GM23248 (cell line): ENCODE measurements at places on chromosomes 3 and 15. TPM values are rescaled to one million over a fixed set of nuclear protein-coding genes. Genes with fewer than 3 reads are reported as not detected.

DNA sequence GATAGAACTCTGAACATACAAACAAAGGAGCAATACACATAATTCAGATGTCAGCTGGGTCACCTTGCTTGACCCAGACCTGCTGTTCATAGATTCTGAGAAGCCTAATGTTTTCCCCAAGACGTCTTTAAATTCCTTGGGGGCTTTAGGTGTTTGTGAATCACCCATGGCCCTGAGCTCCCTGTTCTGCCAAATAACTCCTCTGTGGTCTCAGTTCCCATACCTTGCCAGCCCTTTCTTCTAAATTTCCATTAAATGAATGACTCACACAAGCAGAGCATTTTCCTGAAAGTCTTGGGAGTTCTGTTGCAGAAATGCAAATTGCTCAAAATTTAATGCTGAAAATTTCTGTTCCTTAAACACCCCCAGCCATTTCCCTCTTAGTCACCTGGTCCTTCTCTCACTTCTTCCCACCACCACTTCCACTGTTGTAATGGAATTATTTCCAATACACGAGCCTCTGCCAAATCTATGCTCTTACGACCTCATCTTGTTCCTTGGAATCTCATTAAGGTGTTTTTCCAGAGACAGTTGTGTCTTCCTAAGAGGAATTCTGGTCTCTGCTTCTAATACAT, 33.4 kb upstream of the PSMD6 start:
- H3K4me1 ChIP-seq, result peaks cover 11% of the 10 kb centered on the region
- peak; percentile 60 for DNase-seq
- H3K36me3 ChIP-seq, result no peaks in the 10 kb centered on the region
- H3K4me3 ChIP-seq, result no peak overlapping the region
- no peak overlapping the region for H3K27ac ChIP-seq

- no peak for DNase-seq
- peaks cover 8% of the 10 kb centered on the region; the same call in 1 of the 2 replicates for H3K36me3 ChIP-seq
- H3K4me3 ChIP-seq, result no peak overlapping the region
- H3K27ac ChIP-seq, result no peak overlapping the region
- H3K4me1 ChIP-seq, result peaks cover 14% of the 10 kb centered on the region
- no peaks in the 10 kb centered on the region for H3K27me3 ChIP-seq
Measured at GRCh38 chr3:123119802-123120201, 53.0 kb downstream of the PDIA5 start.

- no peaks in the 10 kb centered on the region for H3K36me3 ChIP-seq
- no peaks in the 10 kb centered on the region for H3K27me3 ChIP-seq
- peak overlapping the region; percentile 52 for H3K4me3 ChIP-seq
- peak overlapping the region; percentile 67 for H3K27ac ChIP-seq
Measured at GRCh38 chr3:177597311-177598096, 400.2 kb upstream of the TBL1XR1 start.

GRCh38 chr15:65331811-65332210, 27.3 kb downstream of the RNU5B-1 start:
- H3K4me3 ChIP-seq, result no peak overlapping the region
- H3K36me3 ChIP-seq, result no peaks in the 10 kb centered on the region
- peaks cover 10% of the 10 kb centered on the region for H3K27me3 ChIP-seq
- no peak overlapping the region for H3K27ac ChIP-seq
- DNase-seq, result no peak
- no peaks in the 10 kb centered on the region for H3K4me1 ChIP-seq

DNA sequence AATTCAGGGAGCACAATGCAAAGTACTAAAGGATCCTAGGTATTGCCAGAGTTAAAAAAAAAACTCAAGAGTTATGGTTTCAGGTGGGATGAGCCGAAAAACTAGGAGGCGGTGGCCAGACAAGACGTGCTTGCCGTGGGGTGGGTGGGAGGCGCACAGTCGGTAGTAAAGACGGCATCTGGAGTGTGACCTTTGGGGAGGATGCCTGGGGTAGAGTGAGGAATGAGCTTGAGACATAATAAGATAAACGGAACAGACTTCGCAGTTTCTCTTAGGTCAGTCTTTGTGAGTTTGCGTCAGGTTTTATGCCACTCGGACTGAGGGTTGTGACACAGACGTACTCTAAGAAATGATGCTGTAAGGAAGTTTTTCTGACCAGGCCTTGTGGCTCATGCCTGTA, 139.6 kb downstream of the LRRK1 start:
- no peak overlapping the region for H3K27ac ChIP-seq
- H3K36me3 ChIP-seq, result no peaks in the 10 kb centered on the region; the same call in 1 of the 2 replicates
- H3K4me1 ChIP-seq, result no peaks in the 10 kb centered on the region
- H3K4me3 ChIP-seq, result no peak overlapping the region
- H3K27me3 ChIP-seq, result no peaks in the 10 kb centered on the region

Gene SCG5
- total RNA-seq, result 16.2 and 26.1 TPM in 2 replicates

GRCh38 chr3:77772459-77772858, 732.6 kb downstream of the ROBO2 start:
- no peak overlapping the region for H3K27ac ChIP-seq
- no peaks in the 10 kb centered on the region for H3K4me1 ChIP-seq
- no peaks in the 10 kb centered on the region for H3K36me3 ChIP-seq
- no peaks in the 10 kb centered on the region for H3K27me3 ChIP-seq
- no peak overlapping the region for H3K4me3 ChIP-seq

DNA sequence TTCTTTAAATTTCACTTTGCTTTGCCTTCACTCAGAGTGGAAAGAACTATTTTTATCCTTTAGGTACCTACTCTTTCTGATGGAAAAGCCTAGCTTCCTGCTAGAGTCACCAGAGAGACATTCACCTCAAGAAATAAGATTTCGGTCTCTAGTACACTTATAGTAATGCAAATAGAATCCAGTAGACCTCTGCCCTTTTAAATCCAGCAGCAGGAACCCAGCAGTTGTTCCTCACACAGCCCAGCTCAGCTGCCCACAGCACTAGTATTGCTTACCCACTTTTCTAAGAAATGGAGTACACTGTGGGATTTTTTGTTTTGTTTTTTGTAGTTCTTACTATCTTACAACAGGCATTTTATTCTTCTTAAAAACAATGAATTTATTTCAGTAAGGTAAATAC, 497.0 kb upstream of the CCDC54 start:
- no peaks in the 10 kb centered on the region for H3K36me3 ChIP-seq
- H3K4me3 ChIP-seq, result no peak overlapping the region
- H3K4me1 ChIP-seq, result no peaks in the 10 kb centered on the region
- no peaks in the 10 kb centered on the region for H3K27me3 ChIP-seq

Gene HCLS1
- 28.6 and 29.8 TPM in 2 replicates for total RNA-seq

DNA sequence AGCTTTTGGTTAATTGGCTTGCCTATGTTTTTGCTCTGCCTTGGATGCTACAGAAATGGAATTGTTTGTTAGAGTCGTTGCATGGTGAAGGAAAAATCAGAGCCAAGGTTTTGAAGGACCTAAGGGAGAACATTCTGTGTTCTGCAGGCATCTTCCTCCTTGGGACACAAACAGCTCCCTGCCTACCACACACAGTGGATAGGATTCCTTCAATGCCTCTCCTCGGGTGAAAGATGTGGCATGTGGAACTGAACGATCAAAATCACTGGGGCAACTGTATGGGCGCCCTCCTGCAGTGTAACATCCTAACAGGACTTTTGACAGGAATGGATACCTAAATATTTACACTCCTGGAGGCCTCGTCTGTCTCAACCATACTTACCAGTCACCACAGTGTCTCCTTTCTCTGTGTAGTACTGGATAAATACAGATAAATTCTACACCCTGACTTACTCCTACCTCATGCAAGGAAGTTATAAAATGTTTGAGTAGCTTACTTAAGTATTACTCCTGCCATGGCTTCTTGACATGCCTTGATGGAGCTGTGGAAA, 100.6 kb downstream of the LPP start:
- H3K27ac ChIP-seq, result no peak overlapping the region
- no peaks in the 10 kb centered on the region for H3K4me1 ChIP-seq
- no peak overlapping the region for H3K4me3 ChIP-seq
- H3K36me3 ChIP-seq, result no peaks in the 10 kb centered on the region
- no peaks in the 10 kb centered on the region for H3K27me3 ChIP-seq
- DNase-seq, result no peak

Gene ZBTB20
- total RNA-seq, result 6.3 and 9.2 TPM in 2 replicates

GRCh38 chr3:112381673-112382542, 49.0 kb downstream of the CD200 start:
- no peak for DNase-seq
- no peak overlapping the region for H3K27ac ChIP-seq
- no peak overlapping the region for H3K4me3 ChIP-seq
- H3K36me3 ChIP-seq, result no peaks in the 10 kb centered on the region
- no peaks in the 10 kb centered on the region for H3K27me3 ChIP-seq

Gene KLHL40
- not detected in 2 replicates for total RNA-seq

DNA sequence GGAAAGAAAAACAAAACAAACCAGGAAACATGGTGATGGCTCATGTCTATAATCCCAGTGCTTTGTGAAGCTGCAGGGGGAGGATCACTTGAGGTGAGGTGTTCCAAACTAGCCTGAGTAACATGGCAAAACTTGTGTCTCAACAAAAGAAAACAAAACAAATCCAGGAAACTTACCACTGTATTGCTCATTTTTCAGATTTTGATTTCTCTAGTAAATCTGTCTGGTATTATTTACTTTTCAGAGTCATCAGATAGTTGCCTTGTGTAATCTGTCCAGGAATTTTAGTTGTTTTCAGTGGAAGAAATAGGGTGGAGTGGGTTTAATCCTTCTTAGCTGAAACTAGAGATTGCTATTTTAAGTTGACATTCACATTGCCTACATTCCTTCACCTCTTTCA, 91.8 kb upstream of the ALCAM start:
- peak overlapping the region; percentile 49 for H3K27ac ChIP-seq
- peak; percentile 70 for DNase-seq
- H3K4me3 ChIP-seq, result 0 out of 2 replicates have a peak overlapping the region, but pooled peaks have one; percentile 1
- no peaks in the 10 kb centered on the region for H3K36me3 ChIP-seq

Gene RPUSD3
- 32.6 and 39.8 TPM in 2 replicates for total RNA-seq

Gene AGBL1
- total RNA-seq, result not detected in 2 replicates

- no peaks in the 10 kb centered on the region for H3K27me3 ChIP-seq
- H3K4me3 ChIP-seq, result no peak overlapping the region
- H3K4me1 ChIP-seq, result no peaks in the 10 kb centered on the region
- no peak for DNase-seq
- H3K27ac ChIP-seq, result no peak overlapping the region
Measured at GRCh38 chr3:173429527-173429926, 32.0 kb downstream of the NLGN1 start.

Gene CATSPER2
- total RNA-seq, result 0.38 TPM in 1 of 2 replicates, not detected in the other

DNA sequence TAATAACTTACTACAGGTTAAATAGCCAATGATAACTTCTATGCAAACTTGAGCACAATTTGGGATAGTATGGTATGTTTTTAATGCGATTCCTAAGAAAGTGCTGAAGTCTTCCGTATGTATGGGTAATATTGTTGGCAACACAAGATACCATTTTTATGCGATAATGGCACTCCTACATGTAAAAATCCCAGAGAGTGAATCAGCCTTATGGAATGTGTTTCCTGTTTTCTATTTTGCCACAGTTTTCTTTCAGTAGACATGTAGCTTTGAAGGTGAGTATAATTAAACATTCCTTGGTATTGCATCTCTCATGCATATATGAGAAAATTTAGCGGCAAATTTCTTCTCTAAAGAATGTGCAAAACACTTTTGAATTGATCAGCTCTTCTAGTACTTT, 396.8 kb upstream of the AZI2 start:
- DNase-seq, result peak; percentile 8
- no peaks in the 10 kb centered on the region for H3K36me3 ChIP-seq
- H3K27me3 ChIP-seq, result no peaks in the 10 kb centered on the region
- H3K4me1 ChIP-seq, result peaks cover 13% of the 10 kb centered on the region
- no peak overlapping the region for H3K4me3 ChIP-seq

- H3K4me3 ChIP-seq, result no peak overlapping the region
- no peak overlapping the region for H3K27ac ChIP-seq
- no peaks in the 10 kb centered on the region for H3K27me3 ChIP-seq
- peak; percentile 61 for DNase-seq
Measured at GRCh38 chr3:25849641-25850385, 59.9 kb downstream of the OXSM start.

Gene ISL2
- 2.2 and 2.8 TPM in 2 replicates for total RNA-seq

DNA sequence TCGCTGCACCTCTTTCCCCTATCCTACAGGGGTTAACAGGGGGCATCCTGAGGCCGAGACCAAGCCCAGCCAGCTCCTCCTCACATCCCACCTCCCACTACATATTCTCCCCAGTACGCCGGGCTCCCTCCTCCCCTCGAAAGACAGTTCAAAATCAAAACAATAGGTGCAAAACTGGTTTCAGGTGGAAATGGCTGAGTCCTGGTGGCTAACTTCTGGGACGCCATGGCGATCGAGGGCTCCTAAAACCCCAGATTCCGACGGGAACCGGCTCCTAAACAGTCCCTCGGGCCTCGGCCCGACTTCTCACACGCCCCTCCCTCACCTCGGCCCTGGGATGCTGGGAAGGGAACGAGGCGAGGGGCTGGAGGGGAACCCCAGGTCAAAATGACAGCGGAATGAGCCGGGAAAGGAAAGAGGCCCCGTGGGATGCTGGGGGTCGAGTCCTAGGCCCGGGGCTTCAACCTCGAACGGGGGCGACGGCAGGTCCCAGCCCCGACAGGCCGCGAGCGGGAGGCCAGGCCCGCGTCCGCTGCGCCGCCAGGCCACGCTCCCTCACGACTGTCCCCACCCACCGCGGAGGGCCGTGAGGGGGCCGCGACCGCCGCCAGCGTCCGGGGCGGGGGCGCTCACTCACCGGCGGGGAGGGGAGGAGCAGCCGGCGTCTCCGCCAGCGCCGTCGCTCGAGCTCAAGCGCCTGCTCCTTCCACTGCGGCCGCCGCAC, 492 bp downstream of the TMCC1 start:
- peaks cover 27% of the 10 kb centered on the region for H3K4me1 ChIP-seq
- H3K4me3 ChIP-seq, result peak overlapping the region; percentile 98
- H3K27ac ChIP-seq, result peak overlapping the region; percentile 42
- no peaks in the 10 kb centered on the region for H3K36me3 ChIP-seq

- no peak overlapping the region for H3K4me3 ChIP-seq
- peaks cover 20% of the 10 kb centered on the region for H3K4me1 ChIP-seq
- H3K27me3 ChIP-seq, result no peaks in the 10 kb centered on the region
- peaks cover 35% of the 10 kb centered on the region for H3K36me3 ChIP-seq
- DNase-seq, result no peak
Measured at GRCh38 chr3:170863816-170864215, 6.2 kb downstream of the RPL22L1 start.

Gene HIGD2B
- total RNA-seq, result not detected in 2 replicates

DNA sequence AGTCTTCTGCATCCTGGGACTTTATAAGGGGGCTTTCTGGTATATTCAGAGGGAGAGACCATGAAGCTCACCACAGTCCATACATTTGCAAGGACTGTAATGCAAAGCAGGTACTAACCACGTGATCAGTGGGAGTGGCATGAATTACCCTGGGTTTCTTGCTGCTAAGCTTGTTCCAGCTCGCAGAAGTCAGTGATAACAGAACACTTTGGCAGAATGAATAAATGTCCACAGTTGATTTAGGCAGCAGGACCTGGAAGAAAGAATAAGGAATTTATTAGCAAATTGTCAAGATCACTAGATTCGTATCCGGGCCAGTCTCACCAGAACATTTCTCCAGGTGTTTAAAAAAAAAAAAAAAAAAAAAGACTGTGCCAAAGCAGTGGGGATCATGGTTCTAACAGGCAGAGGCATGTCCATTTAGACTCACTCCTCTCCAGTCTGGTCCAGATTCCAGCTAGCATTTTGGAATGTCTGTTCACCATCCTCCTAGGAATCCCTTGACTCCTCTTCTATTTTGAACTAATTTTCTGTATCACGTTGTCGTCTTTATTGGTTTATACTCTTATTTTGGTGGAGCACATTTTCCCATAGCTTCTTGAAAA, 24.5 kb downstream of the HHLA2 start:
- no peaks in the 10 kb centered on the region for H3K4me1 ChIP-seq
- H3K36me3 ChIP-seq, result no peaks in the 10 kb centered on the region
- no peak for DNase-seq
- no peaks in the 10 kb centered on the region for H3K27me3 ChIP-seq
- no peak overlapping the region for H3K27ac ChIP-seq
- no peak overlapping the region for H3K4me3 ChIP-seq

Gene DNAJA4
- total RNA-seq, result 0.43 and 2.7 TPM in 2 replicates

Gene ASB14
- total RNA-seq, result not detected in 2 replicates

- peaks cover 5% of the 10 kb centered on the region; the same call in 1 of the 2 replicates for H3K4me1 ChIP-seq
- DNase-seq, result peak; percentile 84
- peaks cover under 1% of the 10 kb centered on the region; the same call in 1 of the 2 replicates for H3K27me3 ChIP-seq
- H3K4me3 ChIP-seq, result no peak overlapping the region
- H3K27ac ChIP-seq, result no peak overlapping the region
Measured at GRCh38 chr15:74291101-74292071, 55.3 kb downstream of the CCDC33 start.
